Dermis blood vessel endothelial cell (primary cell): ENCODE measurements at places on chromosomes 7 and 10.
A peak's percentile ranks its signal among the peaks of the same experiment; 100 is the strongest.

DNA sequence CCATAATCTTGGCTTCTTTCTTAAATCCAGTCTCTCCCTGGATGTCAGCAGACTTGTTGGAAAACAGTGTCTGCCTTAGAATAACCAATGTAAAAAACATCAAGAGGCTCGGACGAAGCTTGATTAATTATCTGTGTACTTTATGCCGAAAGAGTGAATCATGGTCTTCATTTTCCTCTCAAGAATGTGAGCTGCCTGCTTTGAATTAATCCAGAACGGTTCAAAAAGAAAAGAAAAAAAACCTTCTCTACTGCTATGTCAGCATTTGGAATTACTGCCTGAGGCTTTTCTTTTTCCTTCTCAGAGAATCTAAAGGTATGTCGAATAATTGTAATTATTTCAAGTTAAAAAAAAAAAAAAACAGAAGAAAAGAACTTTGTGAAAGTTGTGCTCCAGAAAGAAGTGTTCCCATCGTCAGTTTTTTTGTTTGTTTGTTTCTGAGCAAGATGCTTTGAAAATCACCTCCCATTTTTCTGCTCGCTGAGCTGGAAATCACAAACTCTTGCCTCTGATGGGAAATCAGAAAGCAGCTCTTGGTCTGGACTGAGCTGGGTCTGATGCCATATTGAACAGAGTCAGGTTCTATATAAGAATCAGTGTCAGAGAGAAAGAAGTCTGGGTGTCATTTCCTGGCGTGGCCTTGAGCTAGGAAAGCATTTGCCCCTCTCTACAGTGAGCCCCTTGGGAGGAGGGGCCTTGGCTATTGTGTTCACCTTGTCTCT is 20.2 kb downstream of the PLPP4 start:
- no peak for DNase-seq

DNA sequence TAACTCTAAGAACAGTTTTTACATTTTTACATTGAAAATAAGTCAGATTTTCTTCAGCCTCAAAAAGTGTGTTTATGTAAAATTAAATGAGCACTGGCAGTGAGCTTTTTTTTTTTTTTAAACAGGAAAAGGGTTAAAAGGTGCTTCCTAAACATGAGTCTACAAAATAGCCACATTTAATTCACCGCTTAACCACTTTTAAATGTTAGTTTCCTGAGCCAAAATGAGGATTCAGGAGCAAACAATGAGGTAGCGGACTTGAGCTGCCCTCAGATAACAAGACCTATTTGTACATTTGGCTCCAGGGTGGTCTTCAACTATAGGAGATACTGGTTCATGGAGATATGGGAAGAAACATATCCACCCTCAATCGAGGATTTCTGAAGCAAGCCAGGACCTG is 22.8 kb downstream of the AKR1C3 start:
- peak; percentile 51 for DNase-seq

DNA sequence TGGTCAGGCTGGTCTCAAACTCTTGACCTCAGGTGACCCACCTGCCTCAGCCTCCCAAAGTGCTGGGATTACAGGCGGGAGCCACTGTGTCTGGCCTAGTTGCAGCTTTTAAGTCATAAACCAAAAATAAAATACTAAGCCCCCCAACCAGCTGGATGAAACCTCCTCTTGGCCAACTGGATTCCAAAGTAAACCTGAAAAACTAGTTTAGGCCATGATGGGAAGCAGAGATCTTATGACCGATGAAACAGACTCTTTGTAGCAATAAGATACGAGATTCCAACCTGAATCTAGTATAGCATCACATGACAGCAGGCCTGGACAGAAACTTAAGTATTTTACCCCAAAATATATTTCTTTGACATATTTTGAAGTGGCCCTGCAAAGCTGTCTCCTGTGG is 9.1 kb upstream of the MCM10 start:
- no peak for DNase-seq

DNA sequence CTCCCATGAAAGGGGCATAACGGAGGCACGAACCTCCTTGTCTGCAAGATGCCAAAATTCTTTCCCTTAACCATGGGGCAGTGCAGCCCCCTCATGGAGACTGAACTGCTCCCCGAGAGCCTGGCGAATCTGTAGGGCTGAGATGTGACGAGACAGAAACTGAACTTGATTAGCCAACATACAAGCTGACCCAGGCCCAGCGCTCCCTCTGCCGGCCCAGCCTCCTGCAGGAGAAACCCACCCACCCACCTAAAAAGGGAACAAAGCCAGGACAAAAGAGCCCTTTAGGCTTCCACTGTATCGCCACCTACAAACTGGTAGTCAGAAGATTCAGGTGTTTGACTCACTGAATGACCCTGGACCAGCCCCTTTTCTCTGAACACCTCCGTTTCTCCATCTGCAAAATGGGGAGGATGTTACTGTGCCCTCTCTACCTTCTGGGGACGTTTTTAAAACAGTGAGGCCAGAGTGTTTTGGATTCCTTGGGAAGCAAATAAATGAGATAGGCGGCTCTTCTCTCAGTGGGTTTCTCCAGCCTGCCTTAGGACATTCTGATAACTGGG is 58.4 kb downstream of the C10orf105 start:
- no peak for DNase-seq

DNA sequence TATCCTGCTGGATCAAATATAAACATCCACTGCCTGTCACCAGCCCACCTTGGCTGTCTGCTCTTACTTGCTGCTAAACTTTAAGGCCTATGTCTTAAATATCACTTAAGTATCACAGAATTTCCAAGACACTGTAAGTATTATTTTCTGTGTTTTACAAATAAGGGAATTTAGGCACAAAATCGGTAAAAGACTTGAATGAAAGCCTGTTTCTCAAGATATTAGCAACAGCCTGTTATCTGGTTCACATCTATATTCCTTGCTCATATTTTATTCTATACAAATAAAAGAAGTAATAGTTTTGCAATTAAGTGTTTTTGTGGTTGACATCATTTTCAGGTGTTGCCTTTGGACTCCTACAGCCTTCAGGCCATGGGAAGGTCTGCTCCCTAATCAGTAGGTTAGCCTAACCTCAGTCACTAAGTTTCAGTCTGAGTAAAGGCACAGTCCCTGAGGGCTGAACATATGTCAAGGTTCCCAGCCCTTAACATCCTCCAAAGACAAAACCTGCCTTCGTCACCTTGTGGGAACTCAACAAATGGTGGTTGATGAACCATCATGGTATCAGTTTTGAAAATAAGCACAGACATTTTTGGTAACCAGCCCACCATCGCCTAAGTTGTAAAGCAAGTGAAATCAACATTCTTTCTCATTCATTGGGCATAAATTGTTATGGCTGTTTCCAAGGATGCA is 127.1 kb downstream of the CREB5 start:
- DNase-seq = no peak

- no peak for DNase-seq
Measured at GRCh38 chr10:44706745-44707144, 204.4 kb upstream of the TMEM72 start.

GRCh38 chr10:76309741-76310587 is 878.5 kb downstream of the LRMDA start:
- no peak for DNase-seq

GRCh38 chr10:50607356-50607925 is 16.3 kb downstream of the SGMS1 start:
- no peak for DNase-seq

DNA sequence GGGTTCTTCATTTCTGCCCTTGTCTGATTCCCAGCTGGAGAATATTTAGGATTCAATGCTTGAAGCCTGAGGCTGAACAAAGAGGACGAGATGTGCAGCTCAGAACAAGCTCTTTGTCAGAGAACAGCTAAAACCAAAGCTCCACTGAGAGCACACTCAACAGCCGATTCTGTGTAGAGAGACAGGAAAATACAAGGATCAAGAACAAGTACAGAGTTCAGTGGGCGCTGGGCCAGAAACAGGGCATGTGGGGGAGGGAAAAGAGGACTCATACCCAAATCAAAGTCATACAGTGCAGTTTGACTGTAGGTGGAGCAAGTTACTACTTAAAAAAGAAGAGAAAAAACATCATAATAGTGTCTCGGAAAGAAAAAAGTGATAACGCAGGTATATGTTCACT is at the start of gene AGMO:
AGMO (minus strand) TSS at position 181 of the 400 bp plus-strand sequence.
- peak; percentile 88 for DNase-seq

DNA sequence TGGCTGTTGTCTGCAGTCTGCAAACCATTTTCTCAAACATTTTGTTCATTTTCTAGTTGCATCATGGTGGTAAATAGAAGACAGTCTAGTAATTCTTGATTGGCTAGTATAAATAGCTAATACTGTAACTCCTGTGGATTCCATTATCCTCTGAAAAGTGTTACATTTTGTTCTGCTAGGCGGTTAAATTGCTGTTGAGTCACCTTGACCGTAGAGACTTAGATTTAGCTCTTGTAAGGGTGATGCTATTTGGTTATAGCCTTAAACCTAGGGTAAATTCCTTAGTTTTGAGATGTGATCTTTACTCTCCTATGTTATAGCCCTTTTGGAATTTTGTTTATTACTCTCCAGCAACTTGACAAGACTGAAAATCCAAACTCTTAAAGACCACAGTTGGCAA is 58.8 kb downstream of the SHOC2 start:
- no peak for DNase-seq

DNA sequence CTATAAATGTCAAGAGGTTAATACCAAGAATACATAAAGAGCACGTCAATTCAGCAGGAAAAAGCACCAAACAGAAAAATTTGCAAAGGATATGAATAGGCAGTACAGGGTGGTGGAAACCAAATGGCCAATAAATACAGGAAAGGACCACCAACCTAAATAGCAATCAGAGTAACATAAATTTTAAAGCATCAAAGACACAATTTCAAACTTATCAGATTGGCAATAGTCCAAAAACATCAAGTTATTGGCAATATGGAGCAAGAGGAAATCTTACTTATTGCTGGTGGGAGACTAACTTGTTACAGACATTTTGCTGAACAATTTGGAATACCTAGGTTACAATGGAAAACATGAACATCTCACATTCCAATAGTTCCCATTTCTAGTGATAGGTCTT is 24.1 kb downstream of the SYPL1 start:
- DNase-seq = peak; percentile 35

DNA sequence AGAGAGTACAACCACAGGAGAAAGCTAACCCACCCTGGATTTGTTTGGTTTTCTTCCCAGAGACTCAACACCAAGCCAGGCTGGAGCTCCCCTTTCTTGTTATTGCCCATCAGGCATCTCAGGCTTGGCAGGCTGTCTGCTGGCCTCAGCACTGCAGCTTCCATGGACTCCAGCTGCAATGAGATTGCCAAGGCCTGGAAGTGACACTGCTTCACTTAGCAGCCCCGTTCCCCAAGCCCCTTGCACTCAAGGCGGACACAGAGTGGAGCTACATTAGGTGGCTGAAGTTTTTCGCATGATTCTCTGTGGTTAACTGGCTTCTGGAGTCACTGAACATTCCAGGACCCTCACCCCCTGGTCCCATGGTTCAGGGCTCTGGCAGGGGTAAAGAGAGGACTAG is 163.1 kb upstream of the GDF10 start:
- no peak for DNase-seq

DNA sequence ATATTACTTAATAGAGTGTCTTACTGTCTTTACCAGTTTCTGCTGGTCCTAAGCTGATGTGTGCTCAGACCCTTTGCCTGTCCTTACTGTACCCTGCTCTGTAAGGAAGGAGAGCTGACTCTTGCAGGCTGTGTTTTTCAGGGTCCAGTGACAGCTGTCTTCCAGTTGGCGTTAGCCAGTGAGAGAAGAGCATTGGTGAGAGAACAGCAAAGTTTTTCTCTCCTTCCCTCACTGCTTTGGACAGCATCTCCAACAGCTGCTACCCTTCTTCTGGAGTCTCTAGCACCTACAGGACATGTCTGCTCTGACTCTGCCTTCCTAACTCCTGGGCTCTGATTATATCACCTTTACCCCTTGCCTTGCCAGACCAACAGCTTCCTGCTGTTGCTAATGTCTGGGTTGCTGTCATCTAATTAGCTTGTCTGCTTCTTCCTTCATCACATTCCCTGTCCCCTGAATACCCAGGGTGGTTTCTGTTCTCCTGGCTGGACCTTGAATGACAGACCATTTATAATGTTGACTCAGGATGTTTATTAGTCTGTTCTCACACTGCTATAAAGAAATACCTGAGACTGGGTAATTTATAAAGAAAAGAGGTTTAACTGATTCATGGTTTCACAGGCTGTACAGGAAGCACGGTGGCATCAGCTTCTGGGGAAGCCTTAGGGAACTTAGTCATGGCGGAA is 23.5 kb upstream of the PANK1 start:
- no peak for DNase-seq

DNA sequence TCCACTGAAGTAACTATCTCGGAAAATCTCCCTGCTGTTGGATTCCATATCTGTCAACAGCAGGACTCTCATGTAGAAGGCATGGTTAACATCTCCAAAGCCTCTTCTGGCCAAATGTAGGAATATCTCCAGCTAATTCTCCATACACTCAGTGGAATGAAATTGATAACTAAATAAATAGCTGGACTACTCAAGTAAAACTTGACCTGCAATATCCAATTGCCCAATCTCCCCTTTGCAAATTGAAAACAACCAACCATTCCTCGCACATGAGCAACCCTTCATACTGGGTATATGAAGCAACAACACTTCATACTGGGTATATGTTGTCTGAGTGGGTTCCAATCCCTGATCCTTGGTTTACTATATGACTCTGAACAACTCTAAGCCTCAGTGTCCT is 105.4 kb upstream of the KMT2E start:
- DNase-seq = no peak

DNA sequence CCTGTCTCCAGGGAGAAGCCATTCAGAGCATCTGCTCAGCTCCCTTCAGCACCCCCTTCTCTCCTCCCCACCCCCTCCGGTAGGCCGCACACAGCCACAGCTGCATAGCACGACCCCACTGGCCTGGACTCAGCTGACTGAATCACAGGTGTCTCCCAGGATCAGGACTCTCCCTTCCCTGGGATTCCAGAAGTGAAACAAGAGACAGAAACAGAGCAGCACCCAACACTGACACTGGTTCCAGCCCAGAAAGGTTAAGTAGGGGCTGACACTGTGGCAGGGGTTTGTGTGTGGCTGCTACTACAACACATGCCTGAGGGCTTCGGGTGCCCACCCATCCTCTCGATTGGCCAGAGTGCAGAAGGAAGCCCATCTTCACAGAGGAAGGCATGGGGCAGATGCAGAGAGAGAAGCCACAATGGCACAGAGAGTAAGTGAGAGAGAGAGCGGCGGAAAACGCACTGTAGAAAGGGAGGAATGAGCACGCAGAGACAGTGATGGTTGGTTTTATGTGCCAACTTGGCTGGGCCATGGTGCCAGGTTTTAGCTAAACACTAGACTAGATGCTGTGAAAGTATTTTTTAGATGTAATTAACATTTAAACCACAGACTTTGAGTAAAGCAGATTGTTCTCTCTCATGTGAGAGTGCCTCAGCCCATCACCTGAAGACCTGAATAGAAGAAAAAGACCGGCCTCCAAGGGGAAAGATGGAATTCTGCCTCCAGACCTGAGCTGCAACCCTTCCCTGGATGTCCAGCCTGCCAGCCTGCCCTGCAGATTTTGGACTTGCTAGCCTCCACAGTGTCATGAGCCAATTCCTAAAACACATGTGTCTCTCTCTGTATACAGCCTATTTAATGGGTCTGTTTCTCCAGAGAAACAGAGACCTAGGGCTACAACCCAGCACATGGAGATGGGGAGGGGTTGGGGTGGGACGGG is 107.5 kb downstream of the GRB10 start:
- DNase-seq = no peak
